Right lung (tissue), 10 donors: ENCODE measurements at places on chromosomes 12 and 14. TPM values are rescaled to one million over a fixed set of nuclear protein-coding genes. Genes with fewer than 3 reads are reported as not detected.

PRPH gene
- polyA plus RNA-seq: 3.0 TPM

DNA sequence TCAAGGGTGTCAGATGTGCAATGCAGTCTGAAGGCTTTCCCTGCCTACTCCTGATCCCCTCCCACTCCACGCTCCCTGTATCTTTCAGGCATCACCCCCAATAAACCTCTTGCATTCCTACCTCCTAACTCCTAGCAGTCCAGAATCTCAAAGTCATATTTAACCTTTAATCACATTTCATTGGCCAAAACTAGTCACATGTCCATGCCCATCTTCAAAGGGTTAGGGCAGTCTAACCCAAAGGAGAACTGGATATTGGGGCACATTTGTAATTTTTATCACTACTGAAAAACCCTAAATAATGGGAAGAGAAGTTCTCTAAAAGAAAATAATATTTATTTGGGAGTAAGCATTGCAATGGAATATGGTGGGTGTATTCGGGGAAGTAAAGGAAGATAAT, 5.4 kb upstream of the C12orf75 start:
- no peak for DNase-seq

DNA sequence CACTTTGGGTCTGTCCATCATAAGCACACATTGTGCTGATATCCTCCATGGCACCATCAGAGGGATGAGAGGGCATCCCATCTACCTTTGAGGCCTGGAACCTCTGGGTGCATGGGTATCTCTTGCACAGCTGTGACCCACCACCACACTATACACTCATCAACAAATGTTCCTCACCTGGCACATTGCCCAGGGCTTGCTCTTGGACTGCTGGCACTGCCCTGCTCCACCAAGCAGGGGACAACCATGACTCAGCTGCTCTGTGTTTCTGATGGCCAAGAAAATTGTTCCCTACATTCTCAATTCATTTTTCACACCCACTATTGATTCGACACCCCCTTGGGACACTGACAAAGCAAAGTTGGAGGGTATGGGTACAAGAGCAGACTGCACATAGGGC, 155.5 kb downstream of the PTPRO start:
- no peak for DNase-seq

GRCh38 chr12:66345956-66346355, 43.7 kb downstream of the HELB start:
- no peak for DNase-seq
